ENCODE measurements at places on chromosomes 2 and 18. TPM values are rescaled to one million over a fixed set of nuclear protein-coding genes. Genes with fewer than 3 reads are reported as not detected.
A peak's percentile ranks its signal among the peaks of the same experiment; 100 is the strongest.

DNA sequence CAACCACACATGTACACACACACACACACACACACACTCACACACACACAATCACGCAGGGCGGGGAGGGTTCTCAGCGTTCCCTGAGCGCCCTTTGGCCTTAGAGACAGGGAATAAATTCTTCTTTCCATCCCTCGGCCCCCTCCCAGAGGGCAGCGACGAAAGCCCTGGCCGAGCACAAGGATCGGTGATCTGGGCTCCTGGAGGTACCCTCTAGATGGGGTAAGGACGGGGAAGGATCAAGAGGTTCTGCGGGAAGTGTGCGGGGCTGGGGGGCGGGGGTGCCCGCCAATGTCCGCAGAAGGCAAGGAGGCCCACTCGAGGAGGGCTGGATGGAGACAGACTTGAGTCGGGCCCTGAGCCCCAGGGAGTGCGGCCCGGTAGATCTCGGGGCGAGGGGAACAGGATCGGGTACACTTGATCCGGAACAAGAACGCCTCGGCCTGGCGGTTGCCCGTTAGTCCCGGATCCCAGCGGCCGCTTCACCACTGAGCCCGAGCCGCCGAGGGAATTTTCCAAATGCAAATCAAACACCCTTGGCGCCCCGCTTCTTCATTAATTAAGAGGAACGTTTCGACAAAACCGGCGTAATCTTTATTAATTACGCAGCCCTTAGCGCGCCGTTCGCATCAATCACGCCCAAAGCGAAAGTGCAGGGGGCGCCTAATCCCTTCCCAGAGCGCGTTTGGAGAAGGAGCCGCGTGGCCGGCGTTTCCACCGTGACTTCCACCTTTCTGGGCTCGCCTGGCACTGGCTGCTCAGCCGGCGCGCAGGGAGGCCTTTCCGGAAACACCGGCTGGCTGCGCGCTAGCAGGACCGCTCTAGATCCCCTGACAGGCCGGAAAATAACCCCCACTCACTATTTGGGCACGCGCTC is 7.0 kb upstream of the PAX3 start:
- ATAC-seq, result peak; percentile 54

DNA sequence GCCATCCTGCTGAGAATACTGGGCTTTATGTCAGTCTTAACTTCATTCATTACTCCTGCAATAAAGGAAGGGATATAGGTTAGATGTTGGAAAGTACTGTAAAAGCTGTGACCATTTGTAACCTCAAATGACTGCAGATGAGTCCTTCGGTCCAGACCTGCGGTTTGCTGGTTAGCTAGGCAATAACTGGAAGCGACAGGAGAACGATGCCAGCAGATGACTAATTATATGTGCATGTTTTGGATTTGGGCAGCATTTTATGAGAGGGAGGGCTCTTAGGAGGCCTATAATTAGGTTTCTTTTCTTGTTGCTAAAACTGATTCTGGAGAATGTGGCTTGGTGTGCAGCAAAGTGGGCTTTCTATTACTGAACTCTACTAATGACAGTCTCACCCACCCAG is 205.6 kb downstream of the TMEM182 start:
- ATAC-seq, result no peak

GRCh38 chr18:73688851-73689711 is 458.6 kb downstream of the FBXO15 start:
- ATAC-seq, result peak; percentile 57

- no peak for ATAC-seq
These were observed 21.6 kb downstream of the PTPN18 start for GRCh38 chr2:130377491-130377890.

DNA sequence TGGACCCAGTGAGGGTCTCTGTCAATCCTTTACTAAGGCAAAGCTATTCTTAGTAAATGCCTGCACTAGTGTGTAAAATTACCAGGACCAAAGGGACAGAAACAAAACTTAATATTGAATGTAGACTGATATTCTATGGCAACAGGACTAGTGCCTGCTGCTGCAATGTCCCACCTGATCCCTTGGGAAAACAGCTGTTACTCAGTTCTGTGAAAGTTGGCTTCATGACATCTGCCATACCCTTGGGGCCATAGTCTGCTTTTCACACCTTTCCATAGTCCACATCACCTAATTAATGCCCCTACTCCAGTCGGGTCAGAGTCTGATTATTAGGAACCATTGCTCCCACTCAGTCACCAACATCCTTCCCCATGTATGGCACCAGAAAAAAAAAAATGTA is 14.5 kb downstream of the DNAJC27 start:
- ATAC-seq, result no peak

DNA sequence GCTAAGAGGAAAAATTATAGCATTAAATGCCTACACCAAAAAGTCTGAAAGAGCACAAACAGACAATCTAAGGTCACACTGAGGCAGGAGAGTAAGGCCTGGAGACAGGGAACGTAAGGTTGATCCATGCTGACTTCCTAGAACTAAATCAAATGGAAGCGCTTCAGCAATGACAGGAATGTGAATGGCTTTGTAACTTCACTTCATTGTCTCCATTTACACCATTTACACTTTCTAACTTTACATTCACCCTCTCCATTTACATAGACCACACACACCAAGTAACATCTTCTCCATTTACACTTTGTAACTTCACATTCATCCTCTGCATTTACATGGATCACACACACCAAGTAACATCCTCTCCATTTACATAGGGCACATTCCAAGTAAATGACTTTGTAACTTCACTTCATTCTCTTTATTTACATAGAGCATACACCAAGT is 103.1 kb upstream of the SPATS2L start:
- ATAC-seq, result peak; percentile 98

DNA sequence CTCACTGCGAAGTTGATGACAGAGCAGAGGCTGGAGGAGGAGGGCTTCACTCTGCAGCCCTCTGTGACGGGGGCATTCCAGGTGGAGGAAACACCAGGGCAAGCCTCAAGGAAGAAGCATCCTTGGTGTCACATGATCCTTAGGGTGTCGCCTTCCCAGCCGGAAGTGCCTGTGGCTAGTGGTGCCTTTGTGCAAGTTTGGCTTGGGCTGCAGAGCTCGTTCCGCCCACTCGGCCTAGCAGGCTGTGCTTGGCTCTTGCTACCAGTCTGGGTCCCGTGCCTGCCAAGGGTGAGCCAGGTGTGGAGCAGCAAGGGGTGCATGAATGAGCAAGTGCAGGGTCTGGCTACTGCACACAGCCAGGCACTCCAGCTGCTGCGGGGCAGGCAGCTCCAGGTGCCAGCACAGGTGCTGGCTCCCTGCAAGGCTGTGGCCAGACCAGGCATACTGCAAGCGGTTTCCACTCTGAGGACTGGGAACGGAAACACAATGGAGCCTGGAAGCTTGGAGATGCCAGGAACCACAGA is 325.3 kb upstream of the SMIM21 start:
- no peak for ATAC-seq

DNA sequence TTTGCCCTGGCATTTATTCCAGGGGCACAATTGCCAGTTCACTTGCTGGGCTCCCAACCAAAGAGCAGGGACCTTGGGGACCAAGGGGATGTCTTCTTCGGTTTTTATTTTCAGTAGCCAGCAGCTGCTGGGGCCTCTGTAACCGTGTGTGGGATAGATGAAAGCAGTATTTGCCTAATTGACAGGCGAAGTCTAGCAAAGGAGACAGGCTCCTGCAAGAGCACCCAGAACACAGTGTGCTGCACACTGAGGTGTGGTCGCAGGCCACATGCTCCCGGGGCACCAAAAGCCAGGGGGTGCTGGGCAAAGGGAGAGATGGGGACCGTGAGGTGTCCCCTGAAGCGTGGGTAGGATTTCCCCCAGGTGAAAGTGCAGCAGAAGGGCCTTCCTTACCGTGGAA is 5.3 kb downstream of the SAG start:
- no peak for ATAC-seq

GRCh38 chr2:134134313-134134706 is 119.6 kb upstream of the MGAT5 start:
- no peak for ATAC-seq

- peak; percentile 86 for ATAC-seq
These were observed 175.0 kb upstream of the PARD3B start for GRCh38 chr2:204370172-204370718.

GRCh38 chr2:15259356-15259756 is 301.8 kb downstream of the NBAS start:
- ATAC-seq, result no peak

- ATAC-seq, result no peak
These were observed 94.5 kb upstream of the HAAO start for GRCh38 chr2:42886921-42887320.

- no peak for ATAC-seq
These were observed 10.9 kb downstream of the IL1B start for GRCh38 chr2:112825706-112826105.

DNA sequence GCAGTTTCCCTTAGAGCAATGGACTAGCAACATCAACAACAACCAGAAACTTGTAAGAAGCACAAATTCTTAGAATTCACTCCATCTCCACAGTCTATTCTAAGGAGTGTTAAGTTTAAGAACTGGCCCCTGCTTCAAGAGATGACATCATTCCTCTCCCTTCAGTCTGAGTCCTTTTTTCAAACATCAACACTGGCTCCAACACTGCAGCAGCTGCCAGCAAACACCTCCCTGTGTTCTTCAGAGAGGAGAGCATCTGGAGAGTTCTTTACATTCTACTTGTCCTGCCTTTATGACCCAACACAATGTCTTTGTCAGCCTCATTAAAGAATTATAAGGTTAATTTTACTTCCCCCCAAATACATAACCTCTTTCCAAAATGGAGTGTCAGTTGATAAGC is 122.3 kb downstream of the HNMT start:
- no peak for ATAC-seq

- ATAC-seq, result no peak
These were observed 292.5 kb upstream of the CNTNAP5 start for GRCh38 chr2:123732563-123732962.

DNA sequence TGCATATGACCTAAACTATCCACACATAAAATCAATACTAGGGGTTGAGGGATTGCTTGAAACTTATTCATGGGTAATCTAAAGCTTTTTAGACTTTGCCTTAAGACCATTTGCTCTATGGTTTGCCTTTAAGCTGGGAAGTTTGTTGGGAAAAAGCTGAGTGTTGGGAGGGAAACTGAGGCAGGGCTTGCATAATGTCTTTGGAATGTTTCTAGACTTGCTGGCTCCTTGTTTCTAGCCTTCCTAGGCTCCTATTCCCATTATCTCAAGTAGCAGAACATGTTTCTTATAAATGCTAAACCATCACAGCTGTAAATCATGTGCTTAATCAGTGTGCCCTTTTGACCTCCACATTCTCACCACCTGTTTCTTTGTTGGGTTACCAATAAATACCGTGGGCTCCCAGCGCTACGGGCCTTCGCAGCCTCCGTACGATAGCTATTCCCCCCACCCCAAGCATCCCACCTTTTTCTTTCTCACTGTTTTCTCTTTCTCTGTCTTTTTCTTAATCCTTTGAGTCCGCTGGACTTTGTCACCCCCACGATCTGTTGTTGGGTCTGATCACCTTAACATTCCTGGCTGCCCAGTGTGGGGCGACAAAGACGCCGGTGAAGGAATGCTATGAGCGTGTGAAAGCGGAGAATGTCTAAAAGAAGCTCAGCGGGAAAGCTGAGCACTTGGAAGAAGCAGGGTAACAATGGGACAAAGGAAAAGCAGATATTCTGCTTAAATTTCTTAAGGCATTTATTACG is 49.4 kb upstream of the CWC22 start:
- ATAC-seq, result no peak

DNA sequence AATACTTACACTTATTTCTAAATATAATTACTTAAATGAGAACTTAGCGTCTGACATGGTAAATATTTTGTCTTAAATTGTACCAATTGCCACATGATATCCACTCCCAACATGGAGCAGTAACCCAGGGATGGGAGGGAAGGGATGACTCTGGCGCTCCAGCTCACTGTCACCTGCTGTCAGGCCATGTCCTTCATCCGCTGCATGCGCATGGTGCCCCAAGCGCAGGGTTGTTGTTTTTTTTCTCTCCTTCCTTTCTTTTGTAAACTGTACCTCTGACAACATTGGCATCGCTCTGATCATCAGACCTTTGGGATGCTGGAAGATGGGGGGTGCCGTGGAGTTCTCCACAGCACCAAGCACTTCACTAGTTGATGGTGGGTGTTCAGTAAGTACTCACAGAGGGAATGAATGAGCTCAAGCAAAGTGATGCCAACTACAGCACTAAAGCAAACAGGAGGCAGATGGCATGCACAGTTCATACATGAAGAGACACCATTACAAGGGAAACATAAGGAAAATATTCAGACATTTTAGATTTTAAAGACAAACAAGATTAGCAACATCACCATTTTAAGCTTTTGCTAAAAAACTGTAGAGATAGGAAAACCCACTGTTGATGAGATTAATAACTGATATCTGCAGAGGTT is 247.8 kb downstream of the GBX2 start:
- no peak for ATAC-seq

GRCh38 chr2:42964439-42965083 is 172.2 kb upstream of the HAAO start:
- ATAC-seq, result no peak

DNA sequence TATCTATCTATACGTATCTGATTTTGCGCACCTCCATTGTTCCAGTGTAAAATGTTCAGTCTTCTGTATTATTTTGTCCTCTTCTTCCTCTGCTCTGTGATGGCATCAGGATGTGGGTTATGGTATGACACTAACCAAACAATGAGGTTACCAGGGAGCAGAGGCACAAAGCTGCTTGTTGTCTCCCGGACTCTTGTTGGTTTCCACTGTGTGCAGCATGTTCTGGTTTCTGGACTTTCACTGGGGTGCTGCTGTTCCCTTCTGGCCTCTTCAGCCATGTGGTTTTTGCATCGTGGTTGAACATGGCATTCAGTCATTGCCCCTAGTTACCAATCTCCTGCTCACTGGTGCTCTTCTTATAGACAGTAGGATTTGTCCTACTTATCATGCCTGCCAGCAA is 665.9 kb downstream of the CBLN2 start:
- ATAC-seq, result no peak

DNA sequence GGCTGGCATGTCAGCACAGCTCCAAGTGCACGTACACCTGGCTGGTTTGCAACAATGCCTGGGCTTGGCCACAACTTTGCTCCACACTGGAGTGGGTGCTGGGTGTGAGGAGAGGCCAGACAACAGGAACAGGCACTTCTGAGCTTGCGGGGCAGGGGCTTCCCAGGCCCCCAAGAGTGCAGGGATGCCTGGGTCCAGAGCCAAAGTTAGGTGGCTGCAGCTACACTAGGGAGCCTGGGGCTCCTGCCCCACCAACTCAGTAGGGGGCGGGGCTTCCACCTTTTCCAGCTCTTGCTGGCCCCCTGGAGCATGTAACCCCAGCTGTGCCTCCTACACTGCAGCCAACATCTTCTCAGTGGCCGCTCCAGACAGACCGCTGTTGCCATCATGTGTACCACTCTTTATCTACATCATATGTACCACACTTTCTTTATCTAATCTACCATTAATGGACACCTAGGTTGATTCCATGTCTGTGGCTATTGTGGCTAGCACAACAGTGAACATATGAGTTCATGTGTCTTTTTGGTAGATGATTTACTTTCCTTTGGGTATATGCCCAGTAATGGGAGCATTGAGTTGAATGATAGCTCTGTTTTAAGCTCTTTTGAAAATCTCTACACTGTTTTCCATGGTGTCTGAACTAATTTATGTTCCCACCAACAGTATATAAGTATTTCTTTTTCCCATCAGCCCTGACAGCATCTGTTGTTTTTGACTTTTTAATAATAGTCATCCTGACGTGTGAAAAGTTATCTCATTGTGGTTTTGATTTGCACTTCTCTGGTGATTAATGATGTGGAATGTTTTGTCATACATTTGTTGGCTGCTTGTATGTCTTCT is 87.9 kb downstream of the ZNF804A start:
- no peak for ATAC-seq

- ATAC-seq, result no peak
These were observed 336.7 kb upstream of the KCNH7 start for GRCh38 chr2:163175294-163175693.

The MEMO1 gene
- total RNA-seq, result 29.9 TPM

The RTP5 gene
- 0.63 TPM for total RNA-seq

The GPR45 gene
- total RNA-seq, result not detected

The ATG9A gene
- total RNA-seq, result 48.8 TPM

The ASXL3 gene
- 4.1 TPM for total RNA-seq

The TMEM169 gene
- total RNA-seq, result 25.6 TPM
